Hematopoietic multipotent progenitor cell treated with erythropoietin and hydrocortisone succinate and interleukin-3 and kit ligand, for 4 days (in vitro differentiated cells): ENCODE measurements at places on chromosomes 11 and 22.

GRCh38 chr22:28892175-28892731 lies 8.9 kb downstream of the ZNRF3 start:
- no peak for DNase-seq

GRCh38 chr22:36864454-36865215 lies 3.8 kb downstream of the NCF4 start:
- DNase-seq, result peak; percentile 33

DNA sequence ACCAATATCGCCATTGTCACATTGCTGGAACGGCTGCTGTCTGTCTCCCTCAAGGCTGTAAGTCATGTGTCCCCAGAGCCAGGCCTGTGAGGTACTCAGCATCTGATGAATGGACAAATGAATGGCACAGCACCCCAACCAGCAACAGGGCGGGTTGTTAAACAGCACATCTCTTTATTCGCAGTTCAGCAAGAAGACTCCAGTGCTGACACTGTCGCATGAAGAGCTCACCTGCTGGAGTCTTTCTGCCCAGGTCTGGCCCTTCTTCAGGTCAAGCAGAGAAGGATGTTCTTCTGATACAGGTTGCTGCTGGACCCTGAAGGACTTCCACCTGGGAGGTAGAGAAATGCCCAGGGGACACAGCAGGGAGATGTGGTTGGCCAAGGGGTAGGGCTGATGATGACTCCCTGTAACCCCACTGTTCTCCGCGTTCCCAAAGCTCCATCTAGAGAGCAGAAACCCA lies 4.8 kb downstream of the SPATA19 start:
- DNase-seq, result no peak

- DNase-seq, result no peak
These were observed 319.7 kb downstream of the CTTN start for GRCh38 chr11:70717936-70718595.

DNA sequence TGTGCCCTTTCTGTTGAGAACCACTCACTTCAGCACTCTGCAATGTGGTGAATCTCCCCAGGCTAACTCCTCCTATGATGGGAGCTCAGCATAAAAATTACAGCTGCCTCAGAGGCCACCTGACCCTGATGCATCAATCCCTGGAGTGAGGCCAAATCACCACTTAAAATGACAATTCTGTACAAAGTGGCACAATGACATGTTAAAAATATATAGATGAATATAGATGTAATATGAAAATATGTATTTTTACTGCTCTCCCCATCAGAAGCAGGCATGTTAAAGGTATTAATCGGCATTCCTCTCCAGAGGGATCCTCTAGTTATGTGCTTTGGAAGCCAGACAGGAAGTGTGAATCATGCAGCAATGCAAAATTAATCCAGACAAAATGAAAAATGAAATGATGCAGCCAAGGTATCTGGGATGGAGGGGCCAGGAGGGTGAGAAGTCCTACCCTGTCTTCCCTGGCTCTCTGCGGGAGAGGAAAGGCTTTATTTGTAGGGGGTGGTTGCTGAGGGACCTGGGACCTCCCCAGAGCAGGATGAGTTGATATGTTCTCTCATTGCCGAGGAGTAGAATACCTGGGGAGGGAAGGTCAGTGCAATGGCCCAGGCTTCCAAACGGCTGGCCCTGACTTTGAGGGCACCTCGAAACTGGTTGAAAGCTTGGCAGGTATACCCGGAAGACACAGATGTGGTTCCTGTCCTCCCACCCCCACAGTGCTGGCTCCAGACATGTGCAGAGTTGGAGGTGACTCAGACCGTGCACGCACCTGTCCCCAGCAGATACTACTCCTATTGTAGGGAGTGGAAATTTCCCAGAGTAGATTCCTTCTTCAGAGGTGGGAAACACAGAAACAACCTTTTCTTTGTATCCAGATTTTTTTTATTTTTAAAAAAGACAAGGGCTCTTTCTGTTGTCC lies 347.9 kb upstream of the NCAM1 start:
- DNase-seq, result no peak

GRCh38 chr11:78202733-78203167 lies 14.0 kb downstream of the USP35 start:
- peak; percentile 51 for DNase-seq

DNA sequence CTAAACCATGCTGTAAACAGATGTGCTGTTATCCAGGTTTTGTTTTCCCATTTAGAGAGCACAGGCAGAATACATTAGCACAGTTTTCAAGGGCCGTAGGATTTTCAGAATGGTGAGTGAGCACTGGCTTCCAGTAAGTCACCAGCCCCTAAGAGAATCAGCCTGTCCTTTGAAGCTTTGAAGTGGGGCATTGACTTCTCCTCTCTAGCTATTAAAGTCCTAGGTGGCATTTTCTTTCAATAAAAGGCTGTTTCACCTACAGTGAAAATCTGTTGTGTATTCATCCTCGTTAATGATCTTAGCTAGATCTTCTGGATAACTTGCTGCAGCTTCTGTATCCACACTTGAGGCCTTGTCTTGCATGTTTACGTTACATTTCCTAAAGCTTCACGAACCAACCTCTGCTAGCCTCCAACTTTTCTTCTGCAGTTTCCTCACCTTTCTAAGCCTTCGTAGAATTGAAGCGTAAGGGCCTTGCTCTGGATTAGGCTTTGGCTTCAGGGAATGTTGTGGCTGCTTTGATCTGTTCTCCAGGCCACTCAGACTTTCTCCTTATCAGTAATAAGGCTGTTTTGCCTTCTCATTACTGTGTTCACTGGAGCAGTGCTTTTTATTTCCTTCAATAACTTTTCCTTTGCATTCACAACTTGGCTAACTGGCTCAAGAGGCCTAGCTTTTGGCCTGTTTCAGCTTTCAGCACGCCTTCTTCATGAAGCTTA lies 15.5 kb downstream of the CECR2 start:
- DNase-seq, result no peak

DNA sequence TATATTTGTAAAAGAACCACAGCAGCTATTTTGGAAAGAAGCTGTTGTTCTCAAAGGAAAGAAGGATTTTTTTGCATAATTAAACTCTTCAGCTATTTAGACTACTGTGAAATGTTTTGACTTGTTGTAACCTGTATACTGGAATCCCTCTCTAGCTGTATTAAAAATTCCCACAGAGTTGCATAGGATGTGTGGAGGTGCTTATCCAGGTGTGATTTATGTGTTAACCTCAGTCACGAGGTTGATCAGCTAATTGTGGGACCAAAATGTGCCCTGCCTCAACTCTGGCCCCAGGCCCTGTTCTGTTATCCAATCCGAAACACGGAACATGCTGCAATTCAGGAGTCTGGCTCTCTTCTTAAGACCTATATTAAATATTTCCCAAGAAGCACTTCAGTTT lies 70.1 kb downstream of the LIF start:
- DNase-seq, result no peak

DNA sequence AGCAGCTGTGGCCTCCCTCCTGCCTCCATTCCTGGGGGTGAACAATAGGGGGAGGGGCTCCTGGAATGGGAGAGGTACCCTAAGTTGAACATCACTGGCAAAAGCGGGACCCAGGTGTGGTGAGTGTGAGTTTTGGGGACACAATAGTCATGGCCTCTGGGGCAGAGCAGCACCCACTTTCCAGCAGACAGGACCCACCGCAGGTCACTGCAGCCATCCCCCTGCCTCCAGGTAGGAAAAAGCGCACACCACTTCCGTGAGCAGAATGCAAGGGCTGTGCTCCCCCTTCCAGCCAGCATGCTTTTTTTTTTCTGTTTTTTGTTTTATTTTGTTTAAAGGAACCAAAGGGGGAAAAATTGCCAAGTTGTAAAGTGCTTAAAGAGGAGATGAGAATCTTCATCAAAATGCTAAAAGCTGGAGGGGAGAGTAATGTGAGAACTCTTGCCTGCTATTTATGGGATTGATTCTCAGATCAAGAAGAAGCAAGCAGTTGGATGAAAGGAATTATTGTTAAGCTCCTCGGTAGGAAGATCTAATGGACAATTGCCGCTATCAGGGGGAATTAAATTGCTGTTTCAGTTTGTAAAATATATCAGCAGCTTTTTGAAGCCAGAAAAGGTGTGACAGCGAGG lies 152.9 kb downstream of the FEZ1 start:
- no peak for DNase-seq

DNA sequence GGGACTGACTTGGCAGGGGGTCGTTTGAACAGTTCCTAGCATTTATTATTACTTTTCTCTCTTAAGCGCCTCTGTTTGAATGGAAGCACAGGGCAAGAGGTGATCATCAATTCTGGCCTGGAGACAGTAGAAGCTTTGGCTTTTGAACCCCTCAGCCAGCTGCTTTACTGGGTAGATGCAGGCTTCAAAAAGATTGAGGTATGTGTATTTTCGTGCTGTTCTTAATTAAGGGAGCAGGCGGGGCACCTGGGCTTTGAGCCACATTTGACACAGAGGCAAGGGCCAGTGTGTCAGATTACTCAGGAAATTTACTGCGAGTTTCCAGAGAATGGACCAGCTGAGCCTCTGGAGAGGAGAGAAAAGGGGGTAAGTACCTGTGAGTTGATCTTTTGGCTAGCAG lies 102.4 kb upstream of the SORL1-AS1 start:
- no peak for DNase-seq

DNA sequence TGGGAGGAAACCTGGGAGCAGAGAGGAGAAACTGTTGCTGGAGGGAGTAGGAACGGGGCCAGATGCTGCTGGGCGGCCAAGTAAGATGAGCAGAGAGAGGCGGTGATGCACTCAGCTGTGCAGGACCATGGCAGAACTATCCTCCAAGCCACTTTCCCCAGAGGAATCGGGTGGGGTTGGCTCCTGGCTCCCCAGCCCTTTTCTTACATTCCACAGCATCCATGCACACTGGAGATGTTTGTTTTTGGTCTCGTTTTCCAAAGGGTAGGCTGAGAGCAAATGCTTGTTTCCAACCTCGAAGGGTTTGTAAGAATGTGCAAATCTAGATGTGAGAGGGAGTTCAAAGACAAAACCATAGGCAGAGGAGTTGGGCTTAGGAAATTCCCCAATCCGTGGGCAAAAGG lies 73.2 kb downstream of the DBX1 start:
- no peak for DNase-seq

DNA sequence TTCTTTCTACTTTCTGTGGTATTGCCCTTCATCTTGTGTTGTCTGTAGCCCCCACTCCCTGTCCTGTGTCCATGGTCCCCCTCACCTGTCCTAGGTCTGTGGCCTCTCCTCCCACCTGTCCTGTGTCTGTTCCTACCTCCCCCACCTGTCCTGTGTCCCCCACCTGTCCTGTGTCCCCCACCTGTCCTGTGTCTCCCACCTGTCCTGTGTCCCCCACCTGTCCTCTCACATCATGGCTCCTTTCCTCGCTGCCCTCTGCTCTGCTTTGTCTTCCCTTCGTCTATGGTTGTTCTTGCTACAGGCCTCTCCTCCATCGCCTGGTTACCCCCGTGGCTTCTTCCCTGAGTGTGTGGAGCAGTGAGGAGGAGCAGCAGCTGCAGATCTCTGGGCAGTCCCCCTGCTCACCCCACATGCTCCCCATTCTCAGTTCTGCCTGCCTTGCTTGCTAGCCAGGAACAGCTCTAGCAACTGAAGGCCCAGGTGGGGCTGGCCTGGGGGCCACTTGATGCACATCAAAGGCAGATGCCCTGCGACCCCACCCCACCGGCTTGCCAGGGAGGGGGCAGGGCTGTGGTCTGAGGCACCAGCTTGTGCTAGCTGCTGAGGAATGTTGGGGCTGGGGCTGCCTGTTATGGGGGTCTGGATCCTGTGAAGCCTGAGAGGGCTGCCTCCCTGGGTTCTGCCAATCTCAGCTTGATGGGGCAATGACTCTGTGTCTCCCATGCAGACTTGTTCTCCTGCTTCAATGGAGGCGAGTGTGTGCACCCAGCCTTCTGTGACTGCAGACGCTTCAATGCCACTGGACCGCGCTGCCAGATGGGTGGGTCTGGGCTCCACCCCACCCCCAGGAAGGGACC lies 5.6 kb downstream of the OTOG start:
- no peak for DNase-seq

- no peak for DNase-seq
These were observed 36.9 kb upstream of the POLA2 start for GRCh38 chr11:65224930-65225278.

- no peak for DNase-seq
These were observed 27.7 kb upstream of the PPP2R1B start for GRCh38 chr11:111793863-111794262.

DNA sequence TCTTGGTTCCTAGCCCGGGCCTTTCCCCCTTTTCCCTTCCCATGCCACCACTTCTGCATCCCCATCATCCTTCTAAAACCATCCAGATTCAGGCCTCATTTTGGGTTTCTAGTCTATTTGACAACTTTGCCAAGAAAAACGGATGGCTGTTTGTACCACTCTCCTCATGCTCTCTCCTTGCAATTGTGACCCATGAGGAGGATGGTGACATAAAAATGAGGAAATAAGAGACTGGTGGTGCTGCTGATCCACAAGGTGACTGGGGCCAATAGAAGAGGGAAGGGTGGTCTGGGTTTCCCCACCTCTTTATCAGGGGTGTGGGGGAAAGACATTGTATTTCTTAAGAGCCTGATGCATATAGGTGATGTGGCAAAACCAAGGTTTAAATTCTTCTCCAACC lies 1.0 kb downstream of the MS4A4A start:
- DNase-seq, result no peak

GRCh38 chr11:71179877-71180605 lies 72.3 kb downstream of the SHANK2 start:
- DNase-seq, result no peak

DNA sequence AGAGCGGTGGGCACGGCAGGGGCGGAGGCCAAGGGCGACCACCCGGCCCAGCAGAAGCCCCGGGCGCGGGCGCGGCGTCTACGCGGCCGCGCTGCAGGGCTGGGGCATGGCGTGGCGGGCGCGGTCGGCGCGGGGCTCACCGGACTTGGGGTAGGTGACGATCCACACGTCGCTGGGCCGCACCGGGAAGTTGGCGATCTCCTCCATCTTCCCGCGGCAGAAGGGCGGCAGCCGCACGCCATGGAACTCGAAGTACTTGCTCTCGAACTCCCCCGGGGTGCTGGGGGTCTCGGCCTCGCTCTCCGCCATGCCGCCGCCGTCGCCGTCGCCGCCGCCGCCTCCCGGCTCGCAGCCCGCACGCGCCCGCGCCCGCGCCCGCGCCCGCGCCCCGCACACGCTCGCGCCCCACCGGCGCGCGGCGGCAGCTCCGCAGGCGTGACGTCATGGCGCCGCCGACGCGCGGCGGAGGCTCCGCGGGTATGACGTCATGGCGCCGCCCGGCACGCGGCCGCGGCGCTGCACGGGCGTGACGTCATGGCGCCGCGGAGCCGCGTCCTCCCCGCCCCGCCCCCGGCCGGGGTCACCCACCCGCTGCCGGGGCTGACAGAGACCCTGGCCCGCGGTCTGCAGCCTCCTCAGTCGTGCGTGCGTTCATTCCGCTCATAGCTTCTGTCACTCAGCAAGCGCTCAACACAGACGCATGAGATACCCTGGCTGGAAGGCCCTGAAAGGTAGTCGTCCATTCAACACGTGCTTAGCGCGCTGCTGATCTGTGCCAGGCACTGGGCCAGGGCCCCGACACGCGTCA lies at the start of gene SULT4A1:
Gene SULT4A1 (minus strand): TSS at position 440 of the 808 bp plus-strand sequence. CDS start 131 bp downstream, at position 309.
- peak; percentile 50 for DNase-seq

- no peak for DNase-seq
These were observed 16.5 kb upstream of the SHISAL1 start for GRCh38 chr22:44329179-44329796.

DNA sequence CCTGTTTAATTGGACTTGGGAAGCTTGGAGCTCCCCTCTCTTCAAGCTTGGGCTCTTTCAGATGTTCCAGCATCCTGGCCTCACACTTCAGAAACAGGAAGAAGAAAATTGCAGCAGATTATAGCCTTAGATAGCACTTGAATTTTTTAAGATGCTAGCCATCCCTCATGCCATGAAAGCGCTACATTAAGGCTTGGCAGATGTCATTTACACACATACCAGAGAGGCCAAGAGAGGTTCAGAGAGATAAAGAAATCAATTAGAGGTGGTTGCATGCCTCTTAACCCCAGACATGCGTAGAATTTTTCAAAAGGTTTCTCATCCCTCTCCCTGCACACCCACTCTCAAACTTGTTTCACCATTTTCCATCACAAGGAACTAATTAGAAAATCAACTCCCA lies 31.9 kb upstream of the DBX1 start:
- DNase-seq, result no peak
